Fibroblast of skin of scalp (primary cell): ENCODE measurements at places on chromosomes 5 and 9.

GRCh38 chr5:8295141-8295540 is 426.2 kb downstream of the MTRR start:
- no peak for DNase-seq

DNA sequence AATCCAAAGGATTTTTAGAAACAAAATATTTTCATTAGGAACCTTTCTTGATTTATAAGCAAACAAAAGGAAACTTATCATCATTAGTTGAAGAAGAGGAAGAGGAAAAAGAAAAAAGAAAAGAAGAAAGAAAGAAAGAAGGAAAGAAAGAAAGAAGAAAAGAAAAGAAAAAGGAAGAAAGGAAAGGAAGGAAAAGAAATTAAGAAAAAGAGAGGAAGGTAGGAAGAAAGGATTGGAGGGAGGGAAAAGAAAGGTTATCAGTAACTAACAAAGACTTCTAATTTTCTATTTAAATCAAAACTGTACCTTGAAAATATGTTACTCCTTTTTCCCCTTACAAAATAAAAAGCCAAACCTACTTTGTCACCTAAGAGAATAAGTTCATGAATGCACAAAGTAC is 10.0 kb downstream of the EBF1 start:
- DNase-seq = no peak

GRCh38 chr5:41270423-41271251 is 57.3 kb upstream of the C6 start:
- peak; percentile 57 for DNase-seq

- no peak for DNase-seq
Observed at GRCh38 chr9:130167927-130168326, 4.3 kb upstream of the NCS1 start.

GRCh38 chr5:116231288-116231687 is 146.5 kb downstream of the COMMD10 start:
- DNase-seq = no peak
